ENCODE measurements at places on chromosomes 2 and 18. TPM values are rescaled to one million over a fixed set of nuclear protein-coding genes. Genes with fewer than 3 reads are reported as not detected.
A peak's percentile ranks its signal among the peaks of the same experiment; 100 is the strongest.

The NXPH2 gene
- not detected for total RNA-seq

DNA sequence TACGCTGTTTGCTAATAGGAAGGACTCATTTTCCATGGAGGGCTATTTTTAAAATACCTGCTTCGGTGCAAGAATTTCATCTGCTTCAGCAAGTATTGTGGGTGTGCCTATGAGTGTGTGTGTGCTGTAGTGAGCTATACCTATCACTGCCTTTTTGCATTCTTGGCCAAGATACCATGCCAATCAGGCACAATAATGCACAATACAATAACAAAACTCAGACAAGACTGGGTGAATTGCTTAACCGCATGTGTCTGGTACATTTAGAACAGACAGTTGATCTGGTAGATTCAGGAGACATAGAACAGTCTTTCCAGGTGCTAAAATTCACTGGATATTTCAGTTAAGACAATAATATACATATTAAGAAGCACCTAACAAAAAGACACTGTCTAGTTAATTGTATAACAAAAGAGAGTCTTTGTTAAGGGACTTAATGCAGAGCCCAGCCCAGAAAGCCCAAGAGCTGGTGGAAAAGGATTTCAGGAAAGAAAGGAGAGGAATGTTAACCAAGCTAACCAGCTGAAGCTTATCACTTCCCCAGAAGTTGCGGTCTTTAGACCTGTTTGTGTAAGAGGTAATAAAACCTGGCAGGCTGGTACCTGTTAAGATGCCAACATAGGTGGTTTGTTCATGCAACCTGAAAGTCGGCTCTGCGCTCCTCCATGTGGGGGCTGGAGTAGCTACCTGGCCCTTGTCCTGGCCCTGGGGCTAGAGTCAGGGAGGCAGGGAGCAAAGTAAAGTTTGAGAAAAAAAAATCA, 153.3 kb upstream of the RBMS1 start:
- no peak for DNase-seq

DNA sequence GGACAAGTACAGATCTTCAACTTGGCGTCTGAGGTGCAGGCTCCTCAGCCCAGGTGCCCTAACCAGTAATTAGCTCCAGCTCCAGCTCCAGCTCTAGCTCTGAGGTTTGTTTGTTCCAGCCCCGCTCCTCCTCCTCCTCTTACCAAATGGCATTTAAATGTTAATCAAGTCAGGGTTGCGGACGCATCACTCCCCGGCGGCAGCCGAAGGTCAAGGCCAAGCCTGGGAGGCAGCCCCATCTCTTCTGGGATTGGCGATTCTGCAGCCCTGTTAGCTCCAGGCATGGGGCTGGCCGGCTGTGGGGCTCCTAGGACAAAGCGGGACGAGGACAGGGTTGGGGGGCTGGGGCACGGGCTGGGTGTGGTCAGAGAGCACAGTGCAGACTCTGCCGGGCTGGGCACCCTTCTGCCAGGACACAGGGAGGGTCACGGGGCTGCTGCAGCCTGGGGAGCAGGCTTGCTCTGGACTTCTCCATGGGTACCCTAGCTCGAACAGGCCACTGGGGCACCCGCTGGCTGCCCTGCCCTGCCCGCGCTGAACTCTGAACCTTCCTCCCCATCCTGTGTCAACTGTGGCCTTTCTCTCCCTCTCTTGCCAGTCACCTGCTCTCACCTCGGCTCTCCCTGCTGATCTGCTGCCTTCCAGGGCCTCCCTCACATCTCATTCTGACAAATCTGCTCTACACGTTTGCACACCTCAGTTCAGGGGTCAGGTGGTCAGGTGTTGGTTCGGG, 203.3 kb downstream of the CELF4 start:
- no peak for DNase-seq

DNA sequence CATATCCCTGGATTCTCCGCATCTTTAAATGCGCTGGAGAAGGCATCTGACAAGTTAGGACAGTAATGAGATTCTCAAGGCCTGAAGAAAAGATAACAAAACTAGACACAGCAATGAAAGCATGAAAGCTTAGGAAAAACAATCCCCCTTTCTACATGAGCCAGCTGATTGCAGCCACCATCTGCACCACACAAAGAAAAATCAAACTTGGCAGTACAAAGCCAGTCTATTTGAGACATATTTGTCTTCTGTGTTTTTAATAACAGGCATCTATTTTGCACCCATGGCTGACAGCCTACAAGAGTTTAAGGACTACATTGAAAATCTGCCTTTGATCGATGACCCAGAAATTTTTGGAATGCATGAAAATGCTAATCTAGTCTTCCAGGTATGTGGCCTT, 83.6 kb downstream of the TRABD2A start:
- DNase-seq, result no peak

- DNase-seq, result no peak
These were observed 6.2 kb downstream of the DAW1 start for GRCh38 chr2:227877421-227878310.

GRCh38 chr2:74535440-74535965, 5.8 kb downstream of the HTRA2 start:
- DNase-seq, result no peak

DNA sequence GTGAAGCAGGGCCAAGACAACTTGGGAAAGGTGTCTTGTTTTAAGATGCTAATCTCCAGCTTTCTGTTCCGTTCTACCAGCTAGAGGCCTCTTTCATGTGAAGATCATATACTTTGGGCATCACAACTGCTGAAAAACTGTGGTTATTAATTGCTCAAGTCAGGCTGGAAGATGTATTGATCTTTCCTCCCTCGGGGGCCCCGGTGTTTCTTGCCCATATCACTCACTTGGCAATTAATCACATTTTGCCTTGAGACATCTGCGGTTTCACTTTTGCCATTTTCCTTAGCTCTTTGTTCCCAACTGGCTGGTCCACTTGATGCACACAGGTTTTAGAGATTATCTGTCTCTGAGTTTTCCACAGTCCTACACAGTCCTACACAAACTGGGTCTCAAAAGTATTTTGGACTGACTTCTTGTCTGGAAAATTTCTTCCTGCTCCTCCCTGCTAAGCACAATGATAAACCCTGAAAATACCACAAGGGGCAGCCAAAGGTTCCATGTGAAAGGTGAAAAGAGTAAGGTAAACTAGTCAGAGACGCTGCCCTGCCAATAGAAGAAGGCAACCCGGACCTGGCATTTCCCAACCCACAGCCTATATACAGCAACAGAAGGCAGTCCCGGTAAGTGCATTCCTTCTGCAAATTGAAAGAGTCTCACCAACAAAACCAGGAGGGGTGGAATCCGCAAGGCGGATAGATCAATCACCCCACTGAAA, 181.0 kb downstream of the AFF3 start:
- no peak for DNase-seq

The PSMA8 gene
- not detected for total RNA-seq

GRCh38 chr18:80065705-80066104, 31.5 kb downstream of the RBFA start:
- DNase-seq, result no peak

DNA sequence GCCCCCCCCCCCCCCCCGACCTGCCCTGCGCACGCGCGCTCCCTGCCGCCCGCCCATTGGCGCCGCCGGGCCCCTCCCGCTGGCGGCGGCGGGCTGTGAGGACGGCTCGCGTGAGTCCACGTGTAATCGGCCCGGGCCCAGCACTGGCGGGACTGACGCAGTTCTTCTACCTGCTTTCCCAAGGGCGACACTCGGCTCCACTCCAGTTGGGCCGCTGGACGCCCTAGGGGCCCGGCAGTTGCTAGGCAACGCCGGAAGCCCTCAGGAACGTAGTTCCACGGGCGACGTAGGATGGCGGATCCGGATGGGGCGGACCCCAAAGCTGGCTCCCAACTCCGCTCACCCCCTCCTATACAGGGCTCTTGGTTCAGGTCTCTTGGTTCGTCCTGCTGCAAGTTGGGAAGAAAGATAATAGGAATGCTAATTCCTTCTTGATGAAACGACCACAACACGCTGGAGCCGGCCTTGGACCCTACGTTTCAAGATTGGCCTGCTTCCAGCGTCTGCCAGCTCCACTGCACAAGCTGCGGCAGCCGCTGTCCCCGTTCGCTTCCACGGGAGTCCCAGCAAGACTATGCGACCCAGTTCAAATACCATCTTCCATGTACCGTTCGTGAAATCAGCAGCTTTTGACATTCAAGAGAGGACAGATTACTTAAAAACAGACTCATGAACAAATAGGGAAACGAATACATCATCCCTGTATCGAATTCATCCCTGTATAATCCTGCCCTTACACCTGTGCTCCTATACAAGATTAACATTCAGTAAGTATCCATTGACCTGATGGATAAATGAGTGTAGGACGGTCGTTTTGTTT, 415 bp upstream of the MCFD2 start:
- peak; percentile 92 for DNase-seq

The RAPGEF4 gene
- 3.7 TPM for total RNA-seq

- no peak for DNase-seq
These were observed 11.2 kb upstream of the DAW1 start for GRCh38 chr2:227860221-227860641.

DNA sequence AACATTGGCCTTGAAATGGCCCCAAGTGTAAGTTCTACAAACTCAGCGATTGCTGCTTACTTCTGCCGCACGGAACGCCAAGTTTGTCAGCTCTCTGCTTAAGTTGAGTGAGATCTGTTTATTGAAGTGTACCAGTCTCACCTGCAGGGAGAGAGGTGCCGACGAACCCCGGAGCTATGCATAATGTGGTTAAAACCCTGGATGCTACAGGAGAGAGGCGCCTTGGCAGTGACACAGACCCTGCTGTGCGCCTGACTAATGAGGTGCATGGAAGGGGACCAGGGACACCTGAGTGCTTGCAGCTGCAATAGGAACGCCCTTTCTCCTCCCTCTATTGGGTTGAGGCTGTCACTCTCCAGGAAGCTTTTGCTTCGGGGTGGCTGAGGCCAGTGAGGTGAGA, 979 bp downstream of the SLC9A2 start:
- DNase-seq, result no peak

- no peak for DNase-seq
These were observed 549.0 kb upstream of the PKDCC start for GRCh38 chr2:41498781-41499180.

The LHCGR gene
- 0.16 TPM for total RNA-seq
